ENCODE measurements at places on chromosomes 4 and X.

DNA sequence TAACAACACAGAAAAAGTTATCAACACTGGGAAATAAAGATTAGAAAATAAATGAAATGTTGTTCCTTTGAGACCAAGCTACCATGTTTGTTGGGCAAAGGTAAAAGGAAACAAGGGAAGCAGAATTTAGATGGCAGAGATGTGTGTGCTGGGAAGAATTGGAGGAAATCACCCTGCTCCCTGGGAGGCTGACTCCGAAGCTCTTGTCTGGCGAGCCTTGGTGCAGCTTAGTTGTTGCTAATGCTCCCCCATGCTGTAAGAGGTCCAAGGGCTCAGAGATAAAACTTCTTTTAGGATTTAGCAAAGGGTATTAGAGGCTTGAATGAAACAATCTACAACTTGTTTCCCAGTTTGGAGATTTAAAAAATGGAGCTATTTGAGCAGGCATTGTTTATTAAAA, 123.8 kb upstream of the DDIT4L start:
- DNase-seq = no peak

DNA sequence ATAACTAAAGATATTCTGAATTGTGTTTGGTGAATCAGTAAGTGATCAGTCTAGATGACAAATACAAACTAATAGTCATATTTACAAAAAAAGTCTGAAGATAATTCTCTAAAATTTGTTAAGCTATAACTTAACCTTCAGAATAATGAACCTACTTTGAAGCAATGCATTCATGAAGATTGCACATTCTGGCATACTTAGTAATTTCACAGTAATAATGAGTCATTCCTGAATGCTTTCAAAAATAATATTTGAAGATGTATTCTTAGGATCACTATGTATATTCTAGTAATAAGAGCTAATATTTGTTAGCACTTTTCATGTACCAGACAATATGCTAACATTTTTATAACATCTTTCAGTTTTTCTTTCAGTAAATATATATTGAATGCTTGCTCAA, 756.7 kb upstream of the SLIT2 start:
- DNase-seq = no peak

GRCh38 chr4:123469696-123470095, 73.1 kb downstream of the SPRY1 start:
- no peak for DNase-seq

DNA sequence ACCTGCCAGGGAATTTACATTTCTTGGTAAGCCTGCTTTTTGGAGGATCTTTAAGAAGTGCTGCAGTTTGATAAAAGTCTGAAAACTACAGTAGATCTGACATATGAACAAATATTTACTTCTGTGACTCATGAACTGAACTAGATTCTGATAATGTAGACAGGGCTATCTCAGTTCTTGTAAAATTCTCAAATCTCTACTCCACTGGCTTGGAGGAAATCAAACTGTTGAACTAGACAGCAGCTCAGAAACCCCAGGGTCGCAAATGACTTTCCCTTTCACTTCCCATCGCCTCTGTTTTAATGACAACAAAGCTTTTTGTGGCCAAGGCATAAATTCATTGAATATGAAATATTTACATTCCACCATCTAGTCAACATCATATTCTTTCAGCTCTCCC, 15.4 kb upstream of the OCIAD1 start:
- DNase-seq = no peak
